ENCODE measurements at places on chromosomes 16 and 17.

GRCh38 chr17:66830451-66830850 lies 4.5 kb upstream of the CACNG5 start:
- no peak for DNase-seq

DNA sequence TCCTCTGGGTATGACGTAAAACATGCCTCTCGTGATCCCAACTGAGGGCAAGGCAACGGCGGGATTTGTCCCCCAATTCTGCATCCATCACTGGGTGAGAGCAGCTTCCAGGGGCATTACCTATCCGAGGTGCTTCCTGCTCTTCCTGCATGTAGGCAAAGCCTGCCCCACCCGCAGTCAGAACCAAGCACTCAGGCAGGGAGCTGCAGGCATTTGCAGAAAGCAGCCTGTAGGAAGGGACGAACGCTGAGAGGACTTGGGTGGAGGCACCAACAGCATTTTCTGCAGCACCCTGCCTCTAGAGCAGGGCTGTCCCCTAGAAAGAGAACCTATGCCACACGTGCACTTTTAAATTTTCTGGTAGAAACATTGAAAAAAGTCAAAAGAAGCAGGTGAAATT lies 5.5 kb downstream of the BCO1 start:
- DNase-seq, result no peak

- no peak for DNase-seq
These were observed 103.7 kb downstream of the USP22 start for GRCh38 chr17:20938988-20939615.

DNA sequence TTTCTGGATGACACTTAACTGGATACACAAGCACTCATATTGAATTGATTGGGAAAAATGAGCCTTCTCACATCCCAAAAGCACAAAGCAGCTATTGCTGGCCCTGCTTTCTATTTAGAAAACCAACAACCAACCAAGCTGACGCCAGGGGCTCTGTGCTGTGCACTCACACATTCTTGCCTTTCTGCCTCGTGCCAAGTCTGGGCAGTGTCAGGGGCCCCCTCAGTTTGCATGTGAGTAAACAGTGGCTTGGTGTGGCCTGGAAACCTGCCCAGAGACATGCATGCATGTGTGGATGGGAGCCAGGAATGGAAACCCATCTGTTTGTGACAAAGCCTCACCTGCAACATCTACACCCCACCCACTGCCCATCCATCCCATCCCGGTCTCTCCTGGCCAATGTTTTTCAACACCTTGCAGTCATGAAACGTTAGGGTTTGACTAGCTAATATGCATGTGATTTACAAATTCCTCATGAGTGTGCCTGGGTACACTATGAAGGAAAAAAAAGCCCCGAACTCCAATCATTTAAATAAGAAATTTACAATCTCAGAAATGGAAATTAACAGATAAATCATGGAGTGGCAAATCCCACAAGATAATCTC lies 20.4 kb downstream of the MIEF2 start:
- no peak for DNase-seq

Data from T-helper 17 cell (primary cell).